ENCODE measurements at places on chromosomes 11 and 22.

- DNase-seq, result no peak
Observed at GRCh38 chr11:16806791-16807190, 68.3 kb downstream of the C11orf58 start.

DNA sequence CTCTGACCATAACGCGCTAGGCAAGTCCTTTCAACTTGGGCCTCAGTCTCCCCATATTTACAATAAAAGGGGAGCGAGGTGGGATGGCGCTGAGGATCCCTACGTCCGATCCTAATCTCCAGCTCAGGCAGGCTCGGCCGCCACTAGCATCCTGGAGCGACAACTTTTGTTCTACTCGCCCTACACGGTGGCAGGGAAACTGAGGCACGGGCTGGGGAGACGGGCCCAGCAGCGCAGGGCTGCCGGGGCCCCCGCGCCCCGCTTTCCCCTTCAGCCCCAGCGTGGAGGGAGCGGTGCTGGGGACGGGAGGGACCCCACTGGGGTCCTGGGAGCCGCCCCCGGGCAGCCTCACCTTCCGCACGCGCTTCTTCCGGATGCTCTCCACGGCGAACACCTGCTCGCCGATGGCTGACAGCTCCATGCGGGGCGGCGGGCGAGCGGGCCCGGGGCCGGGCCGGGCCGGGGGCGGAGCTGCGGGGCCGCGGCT, 413 bp downstream of the CBX7 start:
- no peak for DNase-seq

- DNase-seq, result no peak
Observed at GRCh38 chr11:122186439-122187080, 70.5 kb upstream of the BLID start.

- no peak for DNase-seq
Observed at GRCh38 chr11:20452585-20452984, 65.1 kb downstream of the PRMT3 start.

GRCh38 chr11:70497536-70498075, 99.3 kb downstream of the CTTN start:
- DNase-seq, result no peak

GRCh38 chr11:35151683-35152280, 12.8 kb downstream of the CD44 start:
- no peak for DNase-seq

DNA sequence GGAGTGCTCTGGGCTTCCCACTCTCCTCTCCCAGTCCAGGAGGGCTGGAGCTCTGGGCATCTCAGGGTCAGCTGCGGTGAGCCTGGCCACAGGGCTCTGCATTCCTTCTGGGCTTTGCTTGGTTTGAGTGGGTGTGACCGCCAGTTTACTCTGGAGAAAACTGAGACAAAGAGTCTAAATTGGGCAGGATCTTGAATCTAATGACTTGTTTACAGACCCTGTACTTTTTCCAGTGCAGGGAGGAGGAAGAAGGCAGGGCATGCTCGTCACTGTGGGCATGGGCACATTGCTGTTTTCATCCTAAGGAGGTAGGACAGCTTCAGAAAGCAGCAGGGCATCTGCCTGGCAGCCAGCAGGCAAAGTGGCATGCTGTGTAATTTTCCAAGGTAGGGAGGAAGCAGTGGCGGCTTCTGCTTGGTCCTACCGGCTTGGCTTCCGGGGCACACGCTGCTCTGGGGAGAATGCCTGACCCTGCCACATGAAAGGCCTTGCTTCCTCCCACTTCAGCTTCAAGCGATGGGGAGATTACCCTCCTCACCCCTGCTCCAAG, 22.9 kb downstream of the FLI1 start:
- no peak for DNase-seq

- no peak for DNase-seq
Observed at GRCh38 chr11:32302826-32303225, 132.5 kb downstream of the WT1 start.

- no peak for DNase-seq
Observed at GRCh38 chr22:20034143-20034542, 13.2 kb downstream of the TANGO2 start.

GRCh38 chr11:69649576-69649900, 8.6 kb downstream of the CCND1 start:
- DNase-seq, result no peak

DNA sequence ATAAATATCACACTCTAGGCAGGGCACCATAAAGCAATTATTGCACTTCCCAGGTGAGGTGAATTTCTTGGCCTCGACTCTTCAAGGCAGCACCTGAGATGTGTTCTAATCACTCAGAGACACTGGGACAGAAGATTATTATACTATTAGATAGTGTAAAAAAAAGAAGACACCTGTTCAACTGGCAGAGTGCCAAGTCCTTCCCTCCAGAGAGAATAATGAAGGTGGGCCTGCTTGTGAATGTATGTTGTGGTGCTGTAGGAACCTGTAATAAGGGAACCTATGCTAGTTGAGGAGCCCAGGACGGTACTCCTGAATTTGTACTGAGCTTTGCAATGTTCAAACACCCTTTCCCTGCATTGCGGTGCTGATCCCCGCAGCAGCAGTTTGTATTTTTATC, 107.5 kb downstream of the NXPE2 start:
- DNase-seq, result no peak

DNA sequence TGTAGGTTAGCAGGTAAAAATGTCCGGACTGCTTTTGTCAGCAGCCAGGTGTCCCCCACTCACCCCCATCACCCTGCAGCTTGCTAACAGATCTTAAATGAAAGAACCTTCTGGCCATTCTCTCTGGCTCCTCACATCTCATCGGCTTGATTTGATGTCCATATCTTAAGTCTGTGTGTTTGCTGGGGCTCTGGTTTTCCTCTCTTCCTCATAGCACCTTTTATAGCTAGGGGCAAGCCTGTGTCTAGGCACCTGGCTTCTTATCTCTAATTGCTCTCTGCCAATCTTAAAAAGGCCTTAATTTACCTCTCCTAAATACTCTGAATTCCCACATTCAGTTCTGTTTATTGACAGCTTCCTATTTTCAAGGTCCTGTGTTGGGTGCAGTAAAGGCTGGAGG, 72.0 kb downstream of the ARHGAP42 start:
- no peak for DNase-seq

DNA sequence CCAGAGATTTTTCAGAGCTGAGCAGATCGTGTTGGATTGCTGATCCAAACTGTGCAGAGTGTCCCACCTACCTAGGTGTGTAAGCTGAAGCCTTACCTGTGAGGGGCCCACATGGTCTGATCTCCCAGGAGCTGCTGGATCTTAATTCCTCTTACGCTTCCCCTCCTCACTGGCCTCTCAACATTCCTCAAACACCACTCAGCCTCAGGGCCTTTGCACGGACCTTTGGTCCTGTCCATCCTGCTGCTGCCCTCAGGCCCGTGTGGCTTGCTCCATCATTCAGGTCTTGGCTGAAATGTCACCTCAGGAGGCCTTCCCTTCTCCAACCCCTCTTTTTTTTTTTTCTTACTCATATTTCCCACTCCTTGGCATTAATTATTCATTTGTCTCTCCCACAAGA, 21.1 kb upstream of the RAB1B start:
- no peak for DNase-seq

- DNase-seq, result peak; percentile 31
Observed at GRCh38 chr22:26610072-26610958, 7.5 kb downstream of the CRYBB1 start.

DNA sequence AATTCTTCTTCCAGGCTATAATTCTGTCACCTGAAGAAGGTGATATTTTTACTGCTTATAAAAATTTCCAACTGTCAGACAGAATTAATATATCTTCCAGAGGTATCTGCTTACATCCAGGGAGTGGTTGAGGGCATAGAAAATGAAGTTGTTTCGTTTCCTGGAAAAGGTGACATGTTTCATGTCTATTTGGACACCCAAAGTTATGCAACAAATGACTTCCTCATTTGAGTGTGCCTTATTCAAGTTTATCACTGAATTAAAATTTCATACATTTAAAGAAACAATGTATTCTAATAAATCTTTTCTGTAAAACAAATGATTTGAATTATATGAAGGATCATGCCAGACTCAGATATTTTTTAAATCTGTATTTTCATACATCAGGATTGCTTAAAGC, 8.5 kb upstream of the GRAMD1B start:
- DNase-seq, result no peak

- DNase-seq, result no peak
Observed at GRCh38 chr11:121929581-121929980, 186.4 kb downstream of the BLID start.

DNA sequence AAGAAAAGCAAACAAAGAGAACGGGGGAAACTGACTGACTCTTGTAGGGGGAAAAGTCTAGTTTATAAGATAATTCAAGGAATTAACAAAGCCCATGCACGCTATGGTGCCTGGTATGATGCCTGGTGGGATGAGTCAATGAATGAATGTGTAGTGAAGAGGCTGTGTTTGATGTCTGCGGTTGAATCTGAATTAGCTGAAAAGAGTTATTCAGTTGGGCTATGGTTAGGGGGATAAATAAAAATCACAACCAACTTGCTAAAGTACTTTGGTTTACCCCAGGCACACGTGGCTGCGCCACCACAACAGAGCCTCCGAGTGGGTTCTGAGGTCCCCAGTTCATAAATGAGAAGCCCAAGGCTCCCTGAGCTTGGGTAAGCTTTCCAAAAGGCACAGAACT, 369.3 kb upstream of the SYN3 start:
- DNase-seq, result no peak

DNA sequence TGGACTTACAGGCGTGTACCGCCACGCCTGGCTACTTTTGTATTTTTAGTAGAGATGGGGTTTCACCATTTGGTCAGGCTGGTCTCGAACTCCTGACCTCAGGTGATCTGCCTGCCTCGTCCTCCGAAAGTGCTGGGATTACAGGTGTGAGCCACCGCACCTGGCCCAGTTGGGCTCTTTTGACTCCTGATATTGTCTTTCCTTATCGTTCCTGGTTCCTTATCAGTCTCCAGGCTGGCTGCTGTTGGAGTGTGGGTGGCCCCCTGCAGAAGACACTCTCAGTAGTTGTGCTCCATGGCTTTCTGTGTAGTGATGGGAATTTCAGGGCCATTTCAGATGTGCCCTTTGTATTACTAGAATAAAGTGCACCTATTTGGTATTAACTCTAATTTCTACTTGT, 55.3 kb downstream of the C22orf31 start:
- no peak for DNase-seq

DNA sequence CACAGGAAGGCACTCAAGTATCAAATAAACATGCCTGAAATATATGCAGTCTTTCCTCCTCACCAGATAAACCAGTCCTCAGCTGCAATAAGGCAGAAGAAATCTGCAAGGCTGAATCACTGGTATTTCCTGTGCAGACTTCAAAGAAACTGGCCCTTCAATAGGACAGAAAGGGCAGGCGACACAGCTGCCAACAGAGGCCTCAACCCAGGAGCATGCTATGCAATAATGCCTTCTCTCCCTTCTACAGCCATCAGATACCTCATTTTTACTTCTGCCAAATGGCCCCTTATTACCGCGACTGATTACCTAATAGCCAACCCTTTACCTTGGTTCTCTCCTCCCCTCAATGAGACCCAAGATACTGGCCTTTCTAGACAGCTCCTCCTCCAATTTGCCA, 8.0 kb downstream of the NUMA1 start:
- no peak for DNase-seq

DNA sequence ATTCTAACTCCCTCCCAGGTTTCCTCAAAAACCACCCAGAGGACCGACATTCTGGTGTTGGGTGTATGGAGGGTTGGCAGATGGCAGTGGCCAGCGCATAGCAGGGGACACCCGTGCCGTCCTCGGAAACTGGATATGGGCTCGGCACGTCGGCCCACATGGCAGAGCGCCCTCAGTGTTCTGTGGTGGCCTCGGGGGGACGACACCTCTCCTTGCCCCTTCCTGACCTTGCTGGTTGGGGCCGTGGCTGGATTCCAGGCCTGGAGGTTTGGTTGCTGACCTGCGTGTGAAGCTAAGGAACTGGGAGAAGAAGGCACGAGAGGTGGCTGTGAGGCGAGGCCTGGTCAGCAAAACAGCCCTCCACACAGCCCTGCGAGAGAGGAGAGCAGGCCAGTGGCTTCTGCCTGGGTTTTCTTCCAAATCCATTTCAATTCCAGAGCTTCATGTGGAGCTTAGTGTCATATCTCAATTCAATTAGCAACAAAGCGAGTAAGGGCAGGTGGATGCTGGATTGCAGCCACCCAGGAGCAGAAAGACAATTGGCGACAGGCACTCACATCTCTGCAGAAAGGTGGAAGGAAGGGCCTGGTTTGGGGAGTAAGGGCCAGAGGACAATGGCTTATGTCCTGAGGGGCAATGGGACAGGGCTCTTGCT, 478.4 kb downstream of the BRD1 start:
- DNase-seq, result no peak

DNA sequence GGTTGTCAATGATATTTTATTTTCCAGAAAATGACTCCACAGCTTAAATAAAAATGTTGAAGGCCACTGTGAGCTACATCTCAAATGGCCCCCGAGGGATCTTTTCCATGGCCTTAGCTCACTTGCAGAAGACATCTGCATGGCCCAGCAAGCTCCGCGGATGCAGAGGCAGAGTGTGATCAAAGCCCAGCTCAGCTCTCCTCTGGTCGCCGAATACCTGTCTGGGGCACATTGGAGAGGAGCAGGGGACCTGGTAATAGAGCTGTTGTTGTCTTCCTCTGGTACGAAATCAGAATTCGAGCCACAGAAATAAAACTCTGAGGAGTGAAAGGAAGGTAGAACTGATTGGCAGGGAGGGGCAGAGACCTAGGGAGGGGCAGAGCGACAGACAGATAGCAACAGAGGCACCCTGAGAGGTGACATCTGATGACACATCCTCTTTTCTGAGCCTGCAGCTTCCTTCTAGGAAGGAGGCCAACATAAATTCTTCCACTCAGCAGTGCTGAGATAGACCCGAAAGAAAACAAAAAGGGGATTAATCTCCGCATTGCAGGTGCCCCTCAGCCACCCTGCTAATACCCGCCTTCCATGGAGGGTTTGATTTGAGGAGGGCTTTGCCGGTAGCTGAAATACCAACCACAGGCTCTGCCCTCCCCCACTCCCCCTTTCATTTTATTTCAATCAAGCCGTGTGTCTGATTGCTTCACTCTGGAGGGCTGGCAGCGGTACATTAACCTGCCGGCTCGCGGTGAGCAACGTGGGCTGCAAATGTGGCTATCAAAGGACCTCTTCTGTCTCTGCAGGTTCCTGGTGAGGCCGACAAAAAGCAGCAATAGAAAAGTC, 759.4 kb downstream of the OPCML start:
- no peak for DNase-seq

DNA sequence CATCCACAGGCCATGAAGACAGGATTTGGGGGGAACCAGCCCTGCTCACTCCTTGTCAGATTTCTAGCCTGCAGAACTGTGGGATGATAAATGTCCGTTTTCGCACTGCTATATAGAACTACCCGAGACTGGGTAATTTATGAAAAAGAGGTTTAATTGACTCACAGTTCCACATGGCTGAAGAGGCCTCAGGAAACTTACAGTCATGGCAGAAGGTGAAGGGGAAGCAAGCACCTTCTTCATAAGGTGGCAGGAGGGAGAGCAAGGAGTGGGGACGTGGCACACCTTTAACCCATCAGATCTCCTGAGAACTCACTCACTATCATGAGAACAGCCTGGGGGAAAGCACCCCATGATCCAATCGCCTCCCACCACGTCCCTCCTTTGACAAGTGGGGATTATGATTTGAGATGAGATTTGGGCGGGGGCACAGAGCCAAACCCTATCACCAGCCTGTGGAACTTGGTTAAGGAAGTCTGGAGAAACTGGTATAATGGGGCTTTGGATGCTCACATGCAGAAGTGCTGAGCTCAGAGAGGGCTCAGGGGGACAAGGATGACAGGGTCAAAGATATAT, 50.7 kb downstream of the MYEOV start:
- no peak for DNase-seq
